CD4-positive, alpha-beta T cell treated with Interleukin-2 at 100 ng/mL for 4 hours (primary cell): ENCODE measurements at places on chromosomes 7 and 10.

DNA sequence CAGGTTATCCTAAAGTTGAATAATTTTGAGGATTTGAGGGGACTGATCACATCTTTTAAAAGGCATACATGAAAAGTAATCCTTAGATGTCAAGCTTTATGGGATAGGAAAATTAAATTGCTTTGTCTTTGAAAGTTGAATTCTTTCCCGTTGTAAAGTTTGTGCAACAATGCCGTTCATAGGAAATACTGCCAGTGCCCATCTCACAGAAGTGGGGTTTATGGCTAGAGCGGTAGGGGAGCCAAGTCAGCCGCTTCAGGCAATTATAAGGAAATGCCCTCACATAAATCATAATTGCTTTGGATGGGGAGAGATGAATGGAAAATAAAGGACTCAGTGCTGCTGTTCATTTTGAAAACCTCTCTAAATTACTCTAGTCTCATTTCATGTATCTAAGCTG is 18.1 kb downstream of the CDC123 start:
- no peak for DNase-seq

- no peak for DNase-seq
Measured at GRCh38 chr7:102119213-102119651, 167.4 kb upstream of the SH2B2 start.

DNA sequence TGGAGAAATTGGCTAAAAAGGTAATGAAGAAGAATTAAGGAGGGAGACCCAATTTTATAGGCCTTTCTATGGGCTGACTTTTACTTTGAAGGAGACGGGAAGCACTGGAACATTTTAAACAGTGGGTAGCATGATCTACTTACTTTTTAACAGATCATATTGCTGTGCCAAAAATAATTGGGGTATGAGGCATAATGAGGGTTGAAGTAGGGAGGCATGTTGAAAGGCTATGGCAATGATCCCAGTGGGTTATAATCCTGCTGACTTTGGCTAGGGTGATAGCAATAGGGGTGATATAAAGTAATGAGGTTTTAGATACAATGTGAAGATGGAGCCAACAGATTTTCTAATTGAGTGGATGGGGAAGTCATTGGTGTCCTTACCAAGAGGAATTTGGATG is 73.2 kb downstream of the GPR37 start:
- DNase-seq = no peak

GRCh38 chr10:2966134-2966533 is 101.2 kb upstream of the PFKP start:
- DNase-seq = no peak

- no peak for DNase-seq
Measured at GRCh38 chr10:60433684-60434083, 44.0 kb upstream of the ANK3 start.

- no peak for DNase-seq
Measured at GRCh38 chr10:132628966-132629900, 91.6 kb downstream of the INPP5A start.

GRCh38 chr7:95669513-95669912 is 73.2 kb upstream of the PDK4 start:
- DNase-seq = no peak

- peak; percentile 16 for DNase-seq
Measured at GRCh38 chr10:122490786-122491680, 29.7 kb downstream of the HTRA1 start.

GRCh38 chr7:93461350-93461749 is 113.2 kb downstream of the CALCR start:
- DNase-seq = no peak

DNA sequence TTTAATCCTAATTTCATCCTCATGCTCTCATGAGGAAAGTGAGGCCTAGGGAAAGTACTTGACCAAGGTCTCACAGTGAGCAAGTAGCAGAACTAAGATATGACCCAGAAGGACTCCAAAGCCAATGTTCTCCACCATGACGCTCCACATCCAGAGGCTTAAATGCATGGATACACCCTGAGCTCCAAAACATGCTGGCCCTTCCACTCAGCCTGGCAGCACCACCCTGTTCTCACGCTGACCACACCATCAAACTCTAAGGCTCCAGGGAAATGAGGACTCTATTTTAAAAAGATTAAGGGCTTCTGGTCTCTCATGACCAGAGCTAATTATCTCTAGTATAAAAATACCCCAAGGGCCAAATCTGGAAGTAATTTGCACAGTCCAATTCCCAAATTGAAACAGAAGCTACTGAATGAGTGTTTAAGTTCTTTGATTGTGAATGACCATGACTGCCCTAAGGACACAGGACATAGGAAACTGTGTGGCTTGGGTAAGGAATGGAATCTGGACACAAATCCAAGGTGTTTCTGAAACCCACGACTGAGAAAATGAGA is 71.1 kb upstream of the ABLIM1 start:
- DNase-seq = no peak

GRCh38 chr7:7672545-7673239 is 32.1 kb downstream of the UMAD1 start:
- peak; percentile 18 for DNase-seq

GRCh38 chr10:32046151-32046550 is 10.1 kb downstream of the KIF5B start:
- no peak for DNase-seq

DNA sequence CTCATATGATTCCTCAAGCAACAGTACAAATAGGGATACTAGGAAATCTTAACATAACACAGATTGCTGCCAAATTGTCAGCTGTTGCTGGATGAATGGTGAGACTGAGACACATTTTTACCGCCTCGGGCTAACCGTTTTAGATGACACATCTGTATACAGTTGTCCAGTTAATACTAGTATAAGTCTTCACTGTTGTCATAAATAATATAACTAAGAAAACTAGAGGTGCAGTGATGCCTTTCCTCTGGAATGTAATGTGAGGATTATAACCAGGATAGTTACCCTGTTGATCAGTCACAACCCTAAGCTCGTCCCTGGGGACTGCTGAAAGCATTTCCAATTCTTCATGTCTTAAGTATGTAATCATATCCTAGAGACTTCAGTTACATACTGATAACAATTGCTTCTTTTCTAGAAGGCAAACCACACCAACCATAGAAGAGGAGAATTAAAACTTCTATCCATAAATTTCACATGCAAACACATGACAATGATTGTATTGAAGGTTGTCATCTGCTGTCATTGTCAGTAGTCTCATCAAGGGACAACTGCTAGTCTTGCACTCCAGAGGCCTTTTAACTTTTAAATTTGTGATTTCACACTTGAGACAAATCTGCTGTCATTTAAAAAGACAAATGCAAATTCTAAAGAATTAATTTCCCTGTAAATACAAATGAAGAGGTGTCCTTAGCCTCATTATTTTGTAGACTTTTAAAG is 100.4 kb upstream of the SEMA3D start:
- no peak for DNase-seq

DNA sequence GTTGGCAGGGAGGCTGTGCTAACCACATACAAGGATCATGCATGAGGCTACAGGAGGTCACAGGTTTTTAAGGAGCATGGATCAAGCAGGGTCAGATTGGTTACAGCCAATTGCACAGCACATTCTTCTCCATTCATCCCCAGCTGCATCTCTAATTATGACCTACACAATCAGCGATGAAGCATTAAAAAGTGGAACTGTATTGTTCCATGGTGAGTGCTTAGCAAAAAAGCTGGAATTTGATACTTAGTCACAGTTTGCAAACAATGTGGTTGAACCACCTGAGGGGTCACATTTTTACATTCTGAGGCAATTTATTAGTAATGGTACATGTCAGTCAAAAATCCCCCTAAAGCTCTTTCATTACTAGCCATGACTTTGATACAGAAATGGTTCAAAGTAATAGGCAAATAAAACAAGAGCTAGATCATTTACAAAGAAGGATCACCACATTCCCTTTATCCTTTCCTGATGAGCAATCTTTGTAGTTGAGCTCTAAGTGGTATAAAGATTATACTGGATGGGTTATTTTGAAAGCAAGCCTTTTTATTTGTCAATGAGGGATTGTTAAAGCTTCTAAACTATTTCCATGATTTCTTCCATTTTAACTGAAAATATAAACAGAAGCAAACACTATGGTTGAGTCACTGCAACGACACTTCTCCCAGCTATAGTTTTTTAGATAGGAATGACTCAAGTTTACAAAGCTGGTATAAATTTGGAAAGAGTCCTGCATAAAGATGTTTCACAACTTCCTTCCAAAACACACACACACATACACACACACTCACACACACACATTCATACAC is 217.8 kb upstream of the SEMA3A start:
- no peak for DNase-seq

GRCh38 chr7:48004638-48005037 is 24.3 kb downstream of the SUN3 start:
- no peak for DNase-seq

DNA sequence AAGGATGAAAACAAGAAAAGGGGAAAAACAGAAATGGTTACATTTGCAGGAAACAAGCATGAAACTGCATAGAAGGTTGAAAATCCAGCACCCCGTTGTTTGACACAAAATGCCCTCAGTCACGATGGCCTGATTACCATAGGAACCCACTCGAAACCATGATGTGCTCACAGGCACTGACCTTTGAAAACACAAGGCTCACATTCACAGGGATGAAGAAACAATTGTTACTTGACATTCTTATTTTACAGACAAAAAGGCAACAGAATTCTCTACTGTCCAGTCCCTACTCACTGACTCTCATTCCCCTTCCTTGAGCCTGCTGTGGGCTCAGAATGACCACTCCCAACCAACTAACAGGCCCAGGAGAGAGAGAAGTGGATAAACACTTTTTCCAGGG is 131.4 kb upstream of the PDLIM1 start:
- DNase-seq = no peak

DNA sequence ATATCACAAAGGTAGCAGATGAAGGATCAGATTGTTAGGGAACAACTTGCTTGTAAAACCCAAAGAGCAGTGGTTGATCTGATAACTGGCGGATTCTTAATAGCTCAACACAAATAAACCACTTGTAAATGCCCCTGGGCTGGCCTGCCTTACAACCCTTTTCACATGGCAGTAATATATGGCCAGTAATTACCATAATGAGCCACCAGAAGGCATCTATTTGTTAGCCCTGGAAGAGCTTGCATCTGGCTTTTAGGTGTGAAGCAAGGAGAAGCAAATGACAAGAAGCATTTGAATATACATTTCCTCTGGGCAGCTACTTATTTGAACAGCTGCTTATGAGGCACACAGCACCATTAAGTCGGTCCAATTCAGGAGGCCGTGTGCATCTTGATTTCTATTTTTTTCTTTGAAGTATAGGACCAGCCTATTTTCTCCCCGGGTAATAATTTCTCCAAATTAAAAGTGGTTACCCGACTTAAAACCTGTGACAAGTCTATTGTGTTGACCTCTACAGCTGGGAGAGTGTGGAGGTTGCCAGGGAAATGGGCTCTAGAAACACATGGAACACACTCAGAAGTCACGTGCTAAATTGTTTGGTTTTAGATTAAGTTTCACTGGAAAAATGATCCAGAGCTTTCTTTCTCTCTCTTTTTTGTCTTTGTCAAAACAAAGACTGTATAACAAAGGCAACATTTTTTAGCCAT is 113.4 kb downstream of the SEM1 start:
- DNase-seq = no peak

GRCh38 chr10:103784723-103785418 is 70.5 kb downstream of the SH3PXD2A start:
- DNase-seq = no peak

- DNase-seq = no peak
Measured at GRCh38 chr10:49734676-49735075, 27.4 kb downstream of the OGDHL start.

GRCh38 chr7:35760143-35760745 is 40.6 kb upstream of the SEPTIN7 start:
- DNase-seq = no peak

- DNase-seq = no peak
Measured at GRCh38 chr10:121437596-121437995, 160.6 kb downstream of the FGFR2 start.
